Stimulated activated CD8-positive, alpha-beta memory T cell treated with anti-CD3 and anti-CD28 coated beads, Interleukin-15, amount 100 ng/mL, for 48 hours (primary cell): ENCODE measurements at places on chromosomes 6 and 20.

GRCh38 chr6:142821860-142822259 is 123.1 kb downstream of the HIVEP2 start:
- no peak for DNase-seq

DNA sequence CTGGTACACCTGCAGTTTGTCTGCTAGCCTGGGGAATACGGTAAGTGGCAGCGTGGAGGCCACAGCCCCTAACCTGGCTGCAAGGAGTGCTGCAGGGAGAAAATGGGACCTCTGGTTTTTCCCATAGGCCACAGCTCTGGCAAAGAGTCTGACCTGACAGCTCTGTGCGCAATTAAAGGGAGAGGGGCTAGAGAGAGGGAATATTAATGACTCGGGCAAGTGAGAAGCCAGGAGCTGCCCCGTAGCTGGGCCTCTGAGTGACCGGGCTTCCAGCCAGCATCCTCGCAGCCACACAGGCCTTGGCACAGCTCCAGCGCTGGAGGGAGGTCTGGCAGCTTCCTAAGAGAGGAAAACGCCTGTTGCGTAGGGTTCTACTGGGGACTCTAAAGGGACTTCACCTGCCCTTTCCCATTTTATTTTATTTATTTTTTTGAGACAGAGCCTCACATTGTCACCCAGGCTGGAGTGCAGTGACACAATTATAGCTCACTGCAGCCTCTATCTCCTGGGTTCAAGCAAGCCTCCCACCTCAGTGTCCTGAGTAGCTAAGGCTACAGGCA is 18.2 kb upstream of the OCSTAMP start:
- no peak for DNase-seq

DNA sequence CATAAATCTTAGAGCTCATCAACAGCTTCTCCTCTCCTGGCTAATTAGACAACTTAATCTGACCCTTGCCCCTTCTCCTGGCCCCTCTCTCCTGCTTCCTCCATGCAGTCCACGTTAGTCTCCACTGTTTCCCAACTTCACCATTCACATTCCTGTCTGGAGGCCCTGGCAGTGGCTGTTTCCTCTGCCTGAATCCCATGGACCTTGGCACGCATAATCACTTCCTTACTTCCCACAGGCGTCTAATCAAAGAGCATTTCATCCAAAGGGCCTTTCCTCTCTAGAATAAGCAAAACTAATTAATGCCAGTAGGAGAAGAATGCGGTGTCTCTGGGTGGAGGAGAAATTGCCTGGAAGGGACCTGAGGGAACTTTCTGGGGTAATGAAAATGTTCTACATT is 16.4 kb upstream of the XRN2 start:
- DNase-seq: no peak

GRCh38 chr6:128963561-128963960 is 80.6 kb downstream of the LAMA2 start:
- DNase-seq: no peak

- no peak for DNase-seq
Observed at GRCh38 chr6:111024681-111025080, 42.8 kb downstream of the RPF2 start.

DNA sequence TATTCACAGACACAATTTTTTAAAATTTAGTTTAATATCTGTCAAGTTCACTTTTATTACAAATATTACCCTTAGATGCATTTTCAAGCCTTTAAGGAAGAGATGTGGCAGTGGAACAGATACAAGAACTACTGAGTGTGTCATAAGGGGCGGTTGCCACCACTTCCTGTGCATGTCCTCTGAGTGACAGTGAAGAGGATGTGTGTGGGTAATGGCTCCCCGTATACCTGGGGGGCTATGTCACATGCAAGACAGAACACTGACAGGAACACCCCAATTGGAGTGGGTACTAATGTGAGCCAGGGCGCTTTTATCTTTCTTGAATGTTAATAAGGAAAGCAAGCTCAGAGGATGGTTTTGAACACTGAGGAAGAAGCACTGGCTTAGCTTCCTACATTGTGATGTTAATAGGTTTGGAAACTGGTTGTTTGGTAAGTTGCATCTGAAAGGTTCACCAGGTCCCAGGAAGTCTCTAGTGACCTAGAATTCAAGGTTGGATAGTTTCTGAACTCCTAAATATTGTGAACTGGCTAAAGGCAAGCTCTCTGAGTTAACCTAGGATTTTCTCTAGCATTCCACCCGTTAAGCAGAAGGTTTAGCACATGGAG is 83.4 kb upstream of the ASF1A start:
- DNase-seq: peak; percentile 51

DNA sequence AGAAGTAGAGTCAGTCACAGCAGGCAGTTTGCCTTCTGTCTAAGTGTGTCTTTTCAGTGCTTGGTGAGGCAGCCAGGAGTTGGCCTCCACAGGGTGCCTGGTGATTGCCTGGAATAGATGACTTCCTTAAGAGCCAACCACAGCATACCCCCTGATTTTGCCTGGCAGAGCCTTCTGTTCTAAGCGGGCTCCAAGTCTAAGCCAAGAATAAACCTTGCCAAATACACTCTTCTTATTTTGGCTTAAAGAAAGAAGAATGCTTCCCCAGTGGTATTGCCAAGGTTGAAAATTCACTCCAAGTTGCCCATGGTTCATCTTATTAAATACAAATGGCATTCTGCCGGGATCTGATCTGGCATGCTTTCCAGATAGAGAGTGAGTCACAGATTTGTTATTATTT is 1424.8 kb upstream of the EYS start:
- DNase-seq: no peak

GRCh38 chr20:6708010-6708409 is 59.5 kb upstream of the BMP2 start:
- no peak for DNase-seq

DNA sequence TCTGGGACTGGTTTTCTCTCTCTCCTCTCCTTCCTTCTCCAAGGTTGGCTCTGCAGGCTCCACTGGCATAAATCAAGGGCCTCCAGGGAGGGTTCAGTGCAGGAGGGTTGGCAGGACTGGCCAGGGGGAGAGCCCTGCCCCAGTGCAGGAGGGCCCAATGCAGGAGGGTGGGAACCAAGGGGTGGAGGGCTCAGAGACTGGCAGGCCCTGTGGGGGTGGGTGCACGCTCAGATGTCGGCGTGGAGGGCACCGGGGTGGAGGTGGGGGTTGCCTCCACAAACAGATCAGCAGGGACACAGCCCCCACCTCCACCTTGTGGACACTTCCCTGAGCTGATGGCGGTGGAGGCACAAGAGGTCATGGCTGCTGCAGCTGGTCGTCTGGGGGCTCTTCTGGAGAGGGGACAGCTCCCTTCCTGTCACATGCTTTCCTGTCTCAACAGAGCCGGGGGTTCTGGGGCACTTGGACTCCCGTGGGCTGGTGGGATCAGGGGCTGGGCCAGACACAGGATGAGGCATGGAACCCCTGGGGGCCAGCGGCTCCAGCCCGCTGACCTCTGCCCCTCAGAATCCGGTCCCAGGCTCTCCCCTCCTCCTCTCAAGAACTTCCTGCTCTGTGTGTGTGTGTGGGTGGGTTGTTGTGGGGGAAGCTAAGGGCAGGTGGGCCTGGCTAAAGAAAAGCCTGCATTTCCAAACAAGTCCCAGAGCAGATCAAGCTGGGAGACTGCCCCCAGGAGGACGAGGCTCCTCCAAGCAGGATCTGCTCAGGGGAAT is 2.7 kb upstream of the ABHD16B start:
- DNase-seq: no peak

- no peak for DNase-seq
Observed at GRCh38 chr6:79436241-79436640, 101.0 kb downstream of the LCA5 start.

GRCh38 chr6:70371454-70372105 is 41.7 kb upstream of the FAM135A start:
- DNase-seq: no peak

DNA sequence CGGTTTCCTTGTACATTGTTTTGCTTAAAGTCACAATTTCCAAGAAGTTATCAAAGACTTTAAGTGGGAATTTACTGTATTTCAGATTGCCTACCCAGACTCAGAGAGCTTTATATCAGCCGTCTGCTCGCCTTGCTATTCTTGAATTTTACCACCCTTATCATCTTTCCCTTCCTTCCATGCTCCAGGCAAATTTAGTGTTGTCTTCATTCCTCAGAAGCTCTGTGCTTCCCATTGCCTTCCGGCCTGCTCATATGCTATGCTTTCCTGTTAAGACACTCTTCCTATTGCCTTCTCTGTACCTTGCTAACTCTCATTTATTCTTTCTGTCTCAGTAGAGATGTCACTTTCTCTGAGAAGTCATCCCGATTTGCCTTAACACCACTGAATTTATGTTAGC is 52.1 kb downstream of the CD2AP start:
- DNase-seq: no peak

DNA sequence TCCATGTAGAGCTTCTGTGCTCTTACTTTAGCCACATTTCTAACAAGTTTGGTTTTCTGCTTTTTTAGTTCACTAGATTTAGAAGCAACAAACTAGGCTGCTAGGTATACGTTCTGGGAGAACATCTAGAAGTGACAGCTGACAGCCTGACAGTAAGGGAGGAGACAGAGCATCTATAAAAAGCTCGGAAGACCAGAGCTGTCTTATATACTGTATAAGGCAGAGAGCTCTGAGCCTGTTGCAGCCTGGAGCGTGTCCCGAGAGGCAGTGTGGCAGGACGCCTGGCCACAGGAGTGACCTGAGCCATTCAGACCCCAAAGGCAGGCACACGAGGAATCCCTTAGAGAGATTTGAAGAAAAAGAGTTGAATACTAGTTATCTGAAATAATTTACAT is 24.6 kb downstream of the PPP1R14C start:
- DNase-seq: no peak

DNA sequence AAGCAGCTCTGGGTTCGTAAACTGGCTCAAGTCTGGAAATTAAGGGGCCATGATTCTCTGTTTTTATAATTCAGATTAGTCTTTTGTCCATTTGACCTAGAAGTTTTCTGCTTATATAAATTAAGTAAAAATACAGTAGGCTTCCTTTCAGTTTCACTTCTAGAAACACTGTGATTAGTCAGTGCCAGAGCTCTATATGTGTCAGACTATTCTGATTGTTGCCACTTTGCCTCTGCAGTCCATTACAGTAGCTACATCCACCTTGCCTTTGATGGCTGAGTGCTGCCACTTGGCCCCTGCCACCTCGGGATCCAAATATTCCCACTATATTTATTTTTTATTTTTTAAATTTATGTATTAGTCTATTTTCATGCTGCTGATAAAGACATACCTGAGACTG is 7.9 kb downstream of the ZC2HC1B start:
- DNase-seq: no peak

GRCh38 chr6:149044528-149044927 is 273.0 kb upstream of the TAB2 start:
- DNase-seq: no peak

DNA sequence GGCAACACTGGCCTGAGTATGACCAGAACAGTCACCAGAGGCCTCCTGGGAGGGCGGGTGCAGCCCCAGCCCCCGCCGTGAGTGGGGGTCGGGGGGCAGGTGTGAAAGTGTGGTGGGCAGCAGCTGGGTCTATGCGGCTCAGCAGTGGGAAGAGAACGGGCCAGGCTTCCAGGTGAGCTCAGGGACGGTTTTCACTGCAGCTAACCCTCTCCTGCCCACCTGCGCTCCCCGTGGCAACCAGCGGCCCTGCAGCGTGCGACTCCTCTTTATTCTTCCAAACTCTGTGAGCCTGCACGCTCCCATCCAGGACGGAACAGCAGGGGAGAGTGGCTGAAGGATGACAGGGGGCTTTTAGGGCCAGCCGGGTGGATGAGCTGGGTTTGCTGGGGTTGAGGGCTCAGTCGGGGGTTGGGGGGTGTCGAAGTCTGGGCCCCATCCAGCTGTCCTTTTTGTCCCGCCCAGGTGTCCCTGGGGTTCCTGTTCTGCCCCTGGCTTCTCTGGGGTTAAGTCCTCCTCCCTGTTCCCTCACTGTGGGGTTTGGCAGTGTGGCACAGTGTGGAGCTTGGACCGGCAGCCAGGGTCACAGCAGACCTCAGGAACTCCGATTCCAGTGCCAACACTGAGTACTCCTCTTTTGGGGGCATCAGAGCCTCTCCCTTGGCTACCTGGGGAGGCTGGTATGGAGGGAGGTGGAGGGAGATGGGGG is 859 bp upstream of the BIRC7 start:
- DNase-seq: no peak

- DNase-seq: no peak
Observed at GRCh38 chr20:55514531-55514930, 490.8 kb downstream of the CBLN4 start.

DNA sequence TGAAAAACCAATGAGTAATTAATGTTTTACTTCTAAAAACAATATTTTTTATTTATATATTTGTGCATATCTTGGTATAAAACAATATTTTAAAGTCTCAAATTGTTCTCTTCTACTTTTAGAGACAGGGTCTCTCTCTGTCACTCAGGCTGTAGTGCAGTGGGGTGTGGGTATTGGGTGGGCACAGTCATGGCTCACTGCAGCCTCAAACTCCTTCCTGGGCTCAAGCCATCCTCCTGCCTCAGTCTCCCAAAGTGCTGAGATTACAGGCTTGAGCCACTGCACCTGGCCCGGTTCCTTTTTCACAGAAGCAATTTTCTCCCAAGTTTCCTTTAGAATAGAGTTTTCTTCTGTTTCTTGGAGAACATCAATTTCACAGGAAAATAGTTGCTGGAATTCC is 102.8 kb downstream of the TMEM242 start:
- DNase-seq: no peak

DNA sequence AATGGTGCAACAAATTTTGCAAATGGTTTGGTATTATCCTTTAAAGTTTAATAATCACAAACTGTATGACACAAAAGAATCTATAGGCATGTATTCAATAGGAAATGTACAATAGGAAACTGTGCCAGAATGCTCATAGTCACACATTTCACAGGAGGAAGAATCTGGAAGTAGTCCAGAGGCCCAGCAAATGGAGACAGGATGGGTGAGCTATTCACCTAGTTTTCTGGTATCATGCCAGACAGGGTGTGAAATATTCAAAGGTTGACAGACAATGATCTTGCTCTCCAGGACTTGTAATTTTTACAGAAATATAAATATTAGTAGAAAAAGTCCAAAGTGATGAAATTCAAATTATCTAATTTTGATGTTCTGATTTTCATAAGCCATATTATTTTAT is 520.1 kb upstream of the IMPG1 start:
- DNase-seq: no peak

DNA sequence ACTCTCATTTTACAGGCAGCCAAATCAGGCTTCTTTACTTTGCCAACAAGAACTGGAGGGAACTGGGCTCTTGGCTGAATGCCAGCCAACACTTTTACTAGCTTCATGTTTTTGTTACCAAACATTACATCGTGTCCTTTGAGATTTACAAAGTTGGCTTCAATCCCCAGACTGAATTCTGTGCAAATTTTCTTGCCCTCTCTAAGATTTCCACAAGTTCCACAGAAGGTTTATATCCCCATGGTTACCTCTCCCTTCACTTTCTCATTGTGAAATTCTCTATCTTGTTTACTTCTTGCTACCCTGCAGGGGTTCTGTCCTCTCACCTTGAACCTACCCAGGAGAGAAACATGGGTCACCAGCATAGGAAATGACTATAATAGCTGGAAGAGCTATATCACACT is 37.6 kb upstream of the PLCB1 start:
- DNase-seq: no peak

GRCh38 chr6:11025921-11026635 is 18.0 kb downstream of the ELOVL2 start:
- DNase-seq: no peak

- DNase-seq: no peak
Observed at GRCh38 chr6:160379466-160379865, 31.3 kb downstream of the SLC22A3 start.

- DNase-seq: no peak
Observed at GRCh38 chr20:24950836-24951525, 1.9 kb downstream of the CST7 start.
